ENCODE measurements at places on chromosomes 3 and 15. TPM values are rescaled to one million over a fixed set of nuclear protein-coding genes. Genes with fewer than 3 reads are reported as not detected.
A peak's percentile ranks its signal among the peaks of the same experiment; 100 is the strongest.

DNA sequence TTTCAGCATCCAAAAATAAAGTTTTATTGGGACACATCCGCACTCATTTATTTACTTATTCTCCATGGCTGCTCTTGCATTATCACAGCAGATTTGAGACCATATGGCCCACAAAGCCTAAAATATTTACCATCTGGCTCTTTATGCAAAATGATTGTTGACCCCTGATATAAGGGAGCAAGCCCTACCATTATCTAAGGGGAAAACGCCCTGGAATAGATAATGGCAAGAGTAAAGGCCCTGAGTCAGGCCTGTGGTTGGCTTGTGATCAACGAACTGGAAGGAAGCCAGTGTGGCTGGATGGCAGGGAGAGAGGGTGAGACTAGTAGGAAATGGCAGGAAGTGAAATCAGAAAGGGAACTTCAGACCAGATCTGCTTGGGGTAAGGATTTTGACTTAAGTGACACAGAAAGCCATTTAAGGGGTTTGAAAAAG is 24.6 kb upstream of the DMXL2 start:
- DNase-seq = peak; percentile 59

DNA sequence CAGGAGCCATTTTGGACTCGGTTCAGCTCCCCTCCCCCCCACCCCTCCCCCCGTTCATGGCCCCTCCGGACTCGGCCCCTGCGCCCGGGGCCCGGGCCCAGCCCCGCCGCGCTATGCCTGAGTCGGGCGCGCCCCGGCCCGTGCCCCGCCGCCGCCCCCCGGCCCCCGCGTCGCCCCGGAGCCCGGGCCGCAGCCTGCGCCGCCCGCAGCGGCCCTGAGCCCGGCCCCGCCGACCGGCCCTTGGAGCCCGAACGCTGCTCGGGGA is 155 bp downstream of the ACVR2B start:
- no peak for DNase-seq

DNA sequence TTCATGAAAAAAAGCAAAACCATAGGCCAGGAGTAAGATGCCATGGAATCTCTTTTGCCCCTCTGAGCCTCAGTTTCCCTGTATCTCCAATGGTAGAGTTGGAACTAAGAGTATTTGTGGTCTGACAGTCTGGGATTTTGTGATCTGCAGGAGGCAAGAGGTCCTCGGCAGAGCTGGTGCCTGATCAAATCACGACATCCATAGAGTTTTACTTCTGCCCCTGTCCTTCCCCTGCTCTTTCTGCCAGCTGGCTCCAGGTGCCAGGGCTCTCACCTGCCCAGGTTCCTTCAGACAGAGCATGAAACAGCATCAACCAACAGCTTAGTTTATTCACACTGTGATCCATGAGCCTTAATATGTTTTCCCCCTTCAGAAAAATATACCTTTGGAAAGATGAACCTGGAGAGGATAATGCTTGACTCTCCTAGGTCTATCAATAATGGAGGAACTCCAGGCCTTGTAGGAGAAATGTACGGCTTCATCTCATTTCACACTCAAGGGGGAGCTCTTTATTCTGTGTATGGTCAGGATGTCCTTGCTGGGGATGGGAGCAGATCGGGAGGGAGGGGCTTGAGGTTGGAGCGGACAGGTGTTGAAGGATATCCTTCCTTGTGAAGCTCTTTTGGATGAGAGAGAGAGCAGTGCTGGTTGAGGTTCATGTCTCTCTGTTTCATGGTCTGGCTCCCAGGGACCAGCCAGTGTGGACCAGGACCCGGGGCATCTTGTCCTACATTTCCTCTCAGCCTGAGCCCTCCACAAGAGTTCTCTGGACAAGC is 309.9 kb downstream of the RPLP1 start:
- no peak for DNase-seq

- DNase-seq = peak; percentile 77
These were observed 427 bp downstream of the MBD4 start for GRCh38 chr3:129439226-129439816.

The NANOGP8 gene
- total RNA-seq = 1.1 TPM

DNA sequence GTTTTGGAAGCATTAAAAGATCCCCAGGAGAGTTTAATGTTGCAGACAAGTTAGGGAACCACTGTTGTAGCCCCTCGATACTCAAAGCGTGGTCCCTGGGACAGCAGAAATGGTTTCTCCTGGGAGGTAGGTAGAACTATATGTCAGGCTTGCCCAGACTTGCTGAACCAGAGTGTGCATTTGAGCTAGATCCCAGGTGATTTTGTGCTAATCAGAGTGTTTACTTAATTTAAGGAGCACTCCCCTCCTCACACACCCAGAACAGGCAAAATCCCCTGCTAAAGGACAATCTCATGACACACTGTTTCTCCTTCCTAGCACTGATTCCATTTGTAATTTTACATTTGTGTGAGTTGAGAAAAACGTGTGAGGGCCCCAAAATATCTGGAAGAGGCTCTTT is 24.3 kb downstream of the LMCD1 start:
- no peak for DNase-seq

DNA sequence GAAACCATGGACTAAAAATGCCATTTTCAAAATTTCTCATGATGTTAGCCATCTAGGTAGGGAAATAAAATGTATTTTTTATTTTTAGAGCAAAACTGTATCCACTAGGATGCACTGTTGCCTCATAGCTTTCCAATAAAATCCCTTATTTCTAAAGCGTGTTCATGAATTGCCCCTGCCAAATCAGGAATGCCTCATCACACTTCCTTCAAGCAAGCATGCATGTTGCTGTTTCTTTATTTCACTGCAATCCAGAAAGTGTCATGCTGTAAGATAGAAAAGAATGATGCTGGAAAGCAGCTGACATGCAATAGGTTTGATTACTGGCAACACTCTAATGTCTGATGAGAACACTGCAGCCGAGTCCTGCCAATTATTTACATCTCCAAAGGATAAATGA is 239.5 kb downstream of the CHL1 start:
- no peak for DNase-seq

The SYNPR gene
- not detected for total RNA-seq

- no peak for DNase-seq
These were observed 35.1 kb upstream of the EIF3J start for GRCh38 chr15:44501768-44502366.

The IDH2 gene
- 262 TPM for total RNA-seq

DNA sequence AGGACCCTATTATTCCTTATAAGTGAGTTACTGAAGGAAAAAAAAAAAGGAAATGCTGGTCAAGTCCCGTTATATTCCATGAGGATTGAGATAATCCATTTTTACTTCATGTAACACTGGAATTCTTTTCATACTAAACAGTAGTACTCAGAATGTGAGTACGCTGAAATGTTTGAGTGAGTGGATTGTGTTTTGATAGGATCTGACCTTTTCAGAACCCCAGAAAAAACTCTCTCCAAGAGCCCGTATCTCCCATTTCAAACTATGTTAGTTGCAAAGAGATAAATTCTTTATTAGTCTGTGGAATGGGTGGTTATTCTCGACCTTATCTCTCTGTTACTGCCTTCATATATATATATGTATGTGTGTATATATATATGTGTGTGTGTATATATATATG is 2.5 kb upstream of the LPP start:
- no peak for DNase-seq

DNA sequence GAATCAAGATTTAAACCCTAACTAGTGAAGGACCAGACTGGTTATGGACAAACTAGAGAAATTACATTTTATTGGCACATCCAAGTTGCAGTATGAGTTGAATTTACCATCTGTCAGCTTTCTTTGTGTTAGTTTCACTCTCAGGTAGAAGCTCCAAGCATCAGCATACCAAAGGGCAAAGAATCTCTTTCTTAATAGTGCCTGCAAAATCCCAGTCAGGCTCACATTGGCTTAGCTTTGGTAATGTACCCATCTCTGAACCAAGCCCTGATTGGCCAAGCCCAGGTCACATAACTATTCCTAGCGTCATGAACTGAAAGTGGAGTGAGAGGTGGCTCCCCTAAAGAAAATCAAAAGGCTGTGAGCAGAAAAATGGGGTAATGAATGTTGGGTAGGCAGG is 66.9 kb downstream of the CCNL1 start:
- DNase-seq = no peak

DNA sequence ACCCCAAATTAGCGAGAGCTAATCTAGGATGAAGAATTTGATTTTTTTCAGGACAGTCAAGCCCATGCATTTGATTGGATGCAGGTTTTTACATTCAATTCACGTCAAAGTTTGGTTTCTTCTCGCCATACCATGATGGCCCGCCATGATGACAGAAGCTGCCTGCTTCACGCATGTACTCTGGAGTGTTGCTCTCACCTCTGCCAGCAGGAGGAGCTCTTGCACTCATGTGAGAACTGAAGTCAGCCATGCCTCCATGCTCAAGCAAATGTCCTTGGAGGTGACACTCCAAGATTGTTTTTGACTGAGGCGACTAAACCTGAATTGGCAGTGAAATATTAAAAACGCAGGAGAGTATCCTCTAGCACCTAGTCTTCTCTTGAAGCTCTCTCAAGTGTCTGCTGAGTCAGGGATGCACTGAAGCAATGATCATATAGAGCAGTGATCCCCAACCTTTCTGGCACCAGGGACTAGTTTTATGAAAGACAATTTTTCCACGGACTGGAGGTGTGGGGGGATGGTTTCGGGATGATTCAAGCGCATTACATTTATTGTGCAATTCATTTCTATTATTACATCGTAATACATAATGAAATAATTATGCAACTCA is 120.9 kb downstream of the SAMMSON start:
- peak; percentile 75 for DNase-seq

The GOLIM4 gene
- 80.4 TPM for total RNA-seq

DNA sequence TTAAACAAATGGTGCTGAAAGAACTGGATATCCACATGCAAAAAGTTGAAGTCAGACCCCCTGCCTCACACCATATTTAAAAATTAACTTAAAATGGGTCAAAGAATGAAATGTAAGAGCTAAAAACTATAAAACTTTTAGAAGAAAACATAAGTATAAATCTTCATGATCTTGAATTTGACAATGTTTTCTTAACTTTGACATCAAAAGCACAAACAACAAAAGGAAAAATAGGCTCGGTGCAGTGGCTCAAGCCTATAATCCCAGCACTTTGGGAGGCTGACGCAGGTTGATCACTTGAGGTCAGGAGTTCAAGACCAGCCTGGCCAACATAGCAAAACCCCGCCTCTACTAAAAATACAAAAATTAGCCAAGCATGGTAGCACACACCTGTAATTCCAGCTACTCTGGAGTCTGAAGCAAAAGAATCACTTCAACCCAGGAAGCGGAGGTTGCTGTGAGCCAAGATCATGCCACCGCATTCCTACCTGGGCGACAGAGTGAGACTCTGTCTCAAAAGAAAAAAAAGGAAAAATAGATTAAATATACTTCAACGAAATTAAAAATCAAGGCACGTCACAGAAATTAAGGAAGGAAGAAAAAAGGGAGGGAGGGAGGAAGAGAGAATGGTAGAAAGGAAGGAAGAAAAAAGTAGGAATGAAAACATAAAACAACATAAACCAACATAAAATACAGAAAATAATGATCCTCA is 1.5 kb downstream of the RAB27A start:
- DNase-seq = no peak

The PLAAT1 gene
- not detected for total RNA-seq

- DNase-seq = no peak
These were observed 84.2 kb downstream of the SEC22A start for GRCh38 chr3:123285931-123286307.

DNA sequence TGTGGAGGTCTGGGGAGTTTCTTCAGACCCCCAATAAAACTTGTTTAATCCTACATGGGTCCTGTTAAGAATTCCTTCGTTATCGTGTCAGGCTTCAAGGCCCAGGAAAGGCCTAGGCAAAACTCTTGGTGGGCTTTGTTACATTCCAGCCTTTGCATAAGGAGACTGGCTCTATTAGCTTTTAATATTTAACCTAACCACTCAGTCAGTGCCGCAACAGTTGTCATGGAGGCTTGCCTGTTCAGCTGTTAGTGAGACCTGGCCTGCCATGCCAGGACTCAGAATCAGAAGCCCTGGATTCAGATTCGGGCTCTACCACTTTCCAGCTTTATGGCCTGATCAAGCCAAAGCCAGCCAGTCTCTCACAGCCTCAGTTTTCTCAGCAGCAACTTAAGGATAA is 19.6 kb downstream of the EIF1B start:
- no peak for DNase-seq

DNA sequence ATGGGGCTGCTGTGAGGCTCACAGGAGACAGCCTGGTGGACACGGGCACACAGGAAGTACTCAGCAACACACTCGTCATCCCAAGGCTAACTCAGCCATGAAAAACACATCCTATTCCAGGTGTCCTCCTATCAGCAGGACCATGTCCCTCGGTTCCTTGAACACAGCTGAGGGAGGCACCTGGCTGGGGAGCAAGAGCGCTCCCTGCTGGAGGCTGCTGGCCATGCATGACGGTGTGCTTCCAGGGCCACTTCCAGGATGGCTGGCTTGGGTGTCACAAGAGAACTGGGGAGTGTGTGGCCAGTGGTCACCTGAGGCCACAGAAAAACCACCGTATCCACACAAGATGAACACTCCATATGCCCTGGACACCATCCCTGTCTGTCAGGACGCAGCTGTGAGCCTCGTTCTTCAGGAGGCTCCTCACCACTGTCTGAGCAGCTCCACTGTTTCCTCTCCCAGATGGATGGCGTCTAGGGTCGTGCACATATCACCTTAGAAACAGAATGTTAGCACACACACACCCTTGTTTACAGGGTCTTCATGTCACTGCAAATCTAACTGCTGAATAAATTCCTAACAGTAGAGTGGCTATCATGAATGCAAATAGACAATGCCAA is 31.0 kb downstream of the POC1A start:
- peak; percentile 87 for DNase-seq

All from mucosa of descending colon (tissue), 3 donors.